ENCODE measurements at places on chromosomes 6 and 20.

GRCh38 chr6:169622618-169623017 is 79.2 kb downstream of the WDR27 start:
- DNase-seq, result no peak

DNA sequence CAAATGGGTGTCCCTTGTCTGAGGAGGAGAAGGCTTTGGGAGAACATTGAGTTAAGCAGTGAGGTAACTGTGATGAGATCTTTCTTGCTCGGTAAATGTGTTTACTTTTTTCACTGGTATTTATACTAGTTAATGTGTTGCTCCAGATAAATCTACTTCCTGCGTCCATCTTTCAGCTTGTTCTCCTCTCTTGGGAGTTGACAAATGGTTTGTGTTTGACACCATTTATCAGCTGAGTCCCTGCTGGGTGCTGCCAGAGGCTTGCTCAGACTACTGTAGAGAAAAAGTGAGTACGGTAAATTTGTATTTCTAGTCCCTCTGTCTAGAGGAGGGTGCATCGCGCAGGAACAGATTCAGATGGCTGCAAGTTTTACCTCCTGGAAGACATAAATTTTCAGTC is 8.3 kb upstream of the PRDM1 start:
- DNase-seq, result no peak

DNA sequence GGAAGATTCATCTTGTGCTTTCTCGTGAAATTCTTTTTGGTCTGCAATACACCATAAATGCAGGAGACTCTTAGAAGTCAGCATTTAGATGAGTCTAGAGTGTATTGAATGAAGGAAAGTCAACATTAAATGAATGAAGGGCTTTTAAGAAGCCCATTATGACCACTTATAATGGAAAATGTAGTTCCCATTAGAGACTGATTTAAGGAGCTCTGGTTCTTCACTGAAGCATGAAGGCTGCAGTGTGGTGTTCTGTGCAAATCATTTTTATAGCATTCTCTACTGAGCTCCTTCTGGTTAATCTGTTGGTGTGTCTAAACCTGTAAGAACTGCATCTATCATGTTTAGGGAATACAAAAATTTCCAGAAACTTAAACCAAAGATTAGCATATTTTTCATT is 19.7 kb downstream of the NCOA7 start:
- no peak for DNase-seq

GRCh38 chr6:104381907-104382306 is 477.8 kb downstream of the HACE1 start:
- DNase-seq, result no peak

DNA sequence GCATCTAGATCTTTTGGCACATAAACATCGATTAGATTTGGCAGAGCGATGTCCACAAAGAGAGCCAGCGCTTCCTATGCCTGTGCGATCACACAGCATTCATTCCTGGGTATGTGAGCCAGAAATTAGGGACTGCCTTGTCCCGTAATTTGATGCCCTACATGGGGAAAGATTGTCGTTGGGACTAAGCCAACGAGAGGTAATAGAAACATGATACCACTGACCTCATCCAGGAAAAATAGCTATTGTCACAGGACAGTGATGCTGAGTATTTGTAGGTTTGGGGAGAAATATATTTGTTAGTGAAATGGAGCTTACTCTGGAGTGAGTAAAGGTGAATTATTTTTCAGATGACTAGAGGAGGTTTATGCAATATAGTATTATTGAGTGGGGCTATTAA is 154.0 kb downstream of the TSHZ2 start:
- no peak for DNase-seq

Data from HCT116 (cell line).